NCI-H2029 (cell line): ENCODE measurements at places on chromosomes 7 and 10.

DNA sequence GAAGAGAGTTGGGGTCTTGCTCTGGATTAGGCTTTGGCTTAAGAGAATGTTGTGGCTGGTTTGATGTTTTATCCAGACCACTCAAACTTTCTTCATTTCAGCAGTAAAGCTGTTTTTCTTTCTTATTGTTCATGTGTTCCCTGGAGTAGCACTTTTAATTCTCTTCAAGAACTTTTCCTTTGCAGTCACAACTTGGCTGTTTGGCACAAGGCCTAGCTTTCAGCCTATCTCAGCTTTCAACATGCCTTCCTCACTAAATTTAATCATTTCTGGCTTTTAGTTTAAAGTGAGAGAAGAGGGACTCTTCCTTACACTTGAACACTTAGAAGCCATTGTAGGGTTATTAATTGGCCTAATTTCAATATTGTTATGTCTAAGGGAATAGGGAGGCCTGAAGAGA, 18.1 kb downstream of the CCDC126 start:
- DNase-seq: no peak

- no peak for DNase-seq
These were observed 206.2 kb downstream of the DIP2C start for GRCh38 chr10:483261-483660.

GRCh38 chr10:121070275-121071070, 219.3 kb downstream of the WDR11 start:
- DNase-seq: peak; percentile 18

DNA sequence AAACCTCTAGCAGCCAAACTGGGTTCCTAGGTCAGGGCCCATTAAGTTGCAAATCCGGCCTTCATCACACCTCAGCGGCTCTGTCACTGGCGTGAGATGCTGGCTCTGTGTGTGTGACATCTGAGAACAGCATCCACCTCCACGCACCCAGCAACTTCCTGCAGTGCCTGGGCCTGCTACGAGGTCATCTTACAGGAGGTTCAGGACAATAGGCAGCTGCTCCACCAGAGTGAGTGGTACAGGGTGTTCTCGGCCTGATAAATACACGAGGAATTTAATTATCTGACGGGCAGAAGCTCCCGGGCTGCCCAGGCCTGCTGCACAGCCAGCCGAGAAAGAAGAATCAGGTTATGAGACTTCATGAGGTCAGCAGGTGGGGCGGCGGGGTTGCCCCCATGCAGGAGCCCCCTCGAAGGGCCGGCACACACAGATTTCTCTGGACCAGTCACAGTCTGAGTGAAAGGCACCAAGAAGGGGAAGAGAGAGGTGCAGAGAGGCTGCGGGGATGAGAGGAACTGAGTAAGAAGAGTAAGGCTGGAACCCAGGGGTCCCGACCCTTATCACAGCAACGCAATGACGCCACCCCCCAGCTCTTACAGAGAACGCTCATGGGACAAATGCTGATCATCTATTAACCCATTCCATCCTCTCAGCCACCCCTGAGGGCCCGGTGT, 49.3 kb downstream of the CALML3 start:
- peak; percentile 10 for DNase-seq

DNA sequence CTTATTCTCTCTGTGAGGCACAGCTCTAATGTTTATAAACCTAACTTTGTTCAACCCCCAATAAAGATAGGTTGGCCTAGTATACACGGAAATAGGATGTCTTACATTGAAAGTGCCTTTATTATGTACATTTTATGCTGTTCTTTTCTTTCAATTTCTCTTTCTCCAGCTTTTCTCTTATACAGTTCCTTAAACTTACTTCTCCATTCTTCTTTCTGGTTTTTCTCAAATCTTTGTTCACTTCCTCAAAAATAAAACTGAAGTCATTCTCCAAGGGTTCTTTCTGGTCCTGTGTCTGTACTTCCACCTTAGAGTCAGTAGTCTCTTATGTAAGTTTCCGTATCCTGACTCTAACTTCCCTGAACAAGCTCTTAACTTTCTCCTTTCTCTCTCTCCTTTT, 29.2 kb upstream of the NAMPT start:
- no peak for DNase-seq

DNA sequence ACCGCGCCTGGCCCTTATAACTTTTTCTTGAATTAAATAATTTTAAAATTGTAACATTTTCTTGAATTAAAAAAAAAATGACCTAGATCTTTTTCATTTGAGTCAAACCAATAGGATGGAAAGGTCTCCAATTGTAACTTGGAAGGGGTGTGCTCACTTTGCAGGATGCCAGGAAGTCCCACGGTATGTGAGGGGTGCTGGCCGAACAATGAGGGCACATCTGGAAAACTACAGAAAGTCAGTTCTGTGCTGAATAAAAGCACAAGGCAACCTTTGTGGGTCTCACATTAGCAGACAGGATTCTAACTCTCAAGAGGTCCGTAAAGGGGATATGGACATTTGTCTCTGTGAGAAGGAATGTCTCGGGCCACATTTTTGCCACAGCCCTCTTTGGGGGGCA, 52.8 kb upstream of the PDLIM1 start:
- no peak for DNase-seq

- DNase-seq: no peak
These were observed 133.7 kb upstream of the SEMA3E start for GRCh38 chr7:83782628-83783027.
